Esophagus mucosa (tissue), 1 donor: ENCODE measurements at places on chromosomes 7 and 10. TPM values are rescaled to one million over a fixed set of nuclear protein-coding genes. Genes with fewer than 3 reads are reported as not detected.

The TEX36 gene
- not detected for total RNA-seq

The SKIDA1 gene
- total RNA-seq, result 0.44 TPM

The C10orf71 gene
- not detected for total RNA-seq

The VWDE gene
- total RNA-seq, result 0.36 TPM

- no peak for ATAC-seq
Measured at GRCh38 chr10:7689591-7689990, 13.5 kb upstream of the ITIH2 start.

GRCh38 chr10:122165484-122166276, 105.4 kb upstream of the BTBD16 start:
- no peak for ATAC-seq

GRCh38 chr7:81256991-81257390, 338.1 kb upstream of the SEMA3C start:
- no peak for ATAC-seq

DNA sequence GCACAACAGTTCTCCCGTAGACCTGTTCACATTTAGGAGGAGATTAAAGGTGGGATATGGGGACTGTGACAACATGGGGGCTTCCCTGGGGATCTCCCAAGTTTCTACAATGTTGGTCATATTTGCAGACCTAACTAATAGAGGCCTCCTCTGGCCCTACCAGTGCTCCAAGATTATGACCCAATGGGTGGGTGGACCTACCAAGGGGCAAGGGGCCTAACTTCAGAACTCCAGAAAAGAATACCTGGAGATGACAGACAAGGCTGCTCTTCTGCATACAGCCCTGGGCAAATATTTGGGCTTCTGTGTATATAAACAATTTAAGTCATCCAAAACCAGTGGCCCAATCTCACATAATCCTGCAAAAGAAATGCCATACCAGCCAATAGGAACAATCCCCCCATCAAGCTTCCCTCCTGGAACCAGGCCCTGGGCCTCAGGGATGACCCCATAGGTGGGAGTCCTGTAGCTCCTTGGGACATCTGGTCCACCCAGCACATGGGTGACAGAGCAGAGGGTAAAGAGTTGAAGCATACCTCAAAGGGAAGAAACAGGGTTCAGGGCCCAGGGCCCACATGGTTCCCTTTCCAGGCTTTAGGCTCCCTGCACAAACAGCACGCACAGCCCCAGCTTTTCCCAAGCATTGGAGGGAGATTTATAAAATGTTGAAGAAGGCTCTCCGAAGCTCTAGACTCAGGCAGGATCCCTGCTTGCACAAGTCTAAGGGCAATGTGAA, 86.1 kb upstream of the CHST15 start:
- ATAC-seq, result no peak

- no peak for ATAC-seq
Measured at GRCh38 chr7:50821457-50822008, 38.8 kb upstream of the GRB10 start.

GRCh38 chr10:16986406-16987205, 143.0 kb downstream of the CUBN start:
- ATAC-seq, result no peak

- ATAC-seq, result peak; percentile 11
Measured at GRCh38 chr7:2542011-2542915, 13.1 kb downstream of the BRAT1 start.

DNA sequence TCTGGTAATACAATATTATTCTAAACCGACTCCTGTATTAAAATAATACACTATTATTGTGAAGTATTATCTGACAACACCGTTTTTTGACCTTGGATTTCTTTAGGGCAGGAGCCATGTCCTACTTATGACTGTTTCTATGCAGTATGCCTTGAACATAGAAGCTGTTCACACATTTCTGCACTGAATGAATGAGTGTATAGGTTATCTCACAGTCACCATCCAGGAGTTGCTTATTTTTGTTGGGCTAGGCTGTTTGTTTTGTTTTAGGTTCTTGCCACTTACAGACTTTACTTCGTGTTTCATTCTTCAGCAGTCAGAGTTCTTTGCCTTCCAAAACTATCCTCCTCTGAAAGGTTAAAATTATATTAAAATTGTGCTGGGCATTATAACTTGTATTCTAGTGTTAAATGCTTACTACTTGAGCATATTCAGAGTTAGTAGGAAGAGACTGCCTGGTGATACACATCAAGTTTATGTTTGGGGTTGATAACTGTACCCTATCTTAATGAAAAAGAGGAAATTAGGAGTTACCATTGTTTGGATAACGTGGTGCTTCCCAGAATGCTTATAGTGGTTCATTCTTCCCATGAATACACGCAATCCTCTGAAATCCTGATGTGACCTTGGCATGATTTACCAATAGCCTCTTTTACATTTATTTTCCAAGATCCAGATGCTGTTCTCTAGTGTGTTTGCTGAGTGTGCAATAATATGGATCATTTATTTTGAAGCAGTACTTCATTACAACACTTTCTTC, 1.7 kb downstream of the RALA start:
- no peak for ATAC-seq

- peak; percentile 60 for ATAC-seq
Measured at GRCh38 chr7:96910486-96910885, 94.9 kb upstream of the DLX6 start.

- peak; percentile 68 for ATAC-seq
Measured at GRCh38 chr10:34861293-34862021, 46.4 kb upstream of the PARD3 start.

- no peak for ATAC-seq
Measured at GRCh38 chr10:67471022-67471421, 225.0 kb downstream of the CTNNA3 start.

GRCh38 chr7:23530405-23530804, 1.4 kb downstream of the TRA2A start:
- ATAC-seq, result no peak
